ENCODE measurements at places on chromosomes 16 and 17. TPM values are rescaled to one million over a fixed set of nuclear protein-coding genes. Genes with fewer than 3 reads are reported as not detected.

Gene ALDH3A2
- 36.2 TPM for polyA plus RNA-seq

- no peak for DNase-seq
Measured at GRCh38 chr17:39823407-39824054, 40.6 kb downstream of the IKZF3 start.

GRCh38 chr17:70047619-70048419 lies 27.2 kb upstream of the KCNJ16 start:
- peak; percentile 36 for DNase-seq

Gene TRPV3
- polyA plus RNA-seq: 0.41 TPM

GRCh38 chr16:2373176-2373575 lies 32.6 kb upstream of the ABCA3 start:
- DNase-seq: no peak

- no peak for DNase-seq
Measured at GRCh38 chr17:76356803-76357456, 3.2 kb upstream of the PRPSAP1 start.

DNA sequence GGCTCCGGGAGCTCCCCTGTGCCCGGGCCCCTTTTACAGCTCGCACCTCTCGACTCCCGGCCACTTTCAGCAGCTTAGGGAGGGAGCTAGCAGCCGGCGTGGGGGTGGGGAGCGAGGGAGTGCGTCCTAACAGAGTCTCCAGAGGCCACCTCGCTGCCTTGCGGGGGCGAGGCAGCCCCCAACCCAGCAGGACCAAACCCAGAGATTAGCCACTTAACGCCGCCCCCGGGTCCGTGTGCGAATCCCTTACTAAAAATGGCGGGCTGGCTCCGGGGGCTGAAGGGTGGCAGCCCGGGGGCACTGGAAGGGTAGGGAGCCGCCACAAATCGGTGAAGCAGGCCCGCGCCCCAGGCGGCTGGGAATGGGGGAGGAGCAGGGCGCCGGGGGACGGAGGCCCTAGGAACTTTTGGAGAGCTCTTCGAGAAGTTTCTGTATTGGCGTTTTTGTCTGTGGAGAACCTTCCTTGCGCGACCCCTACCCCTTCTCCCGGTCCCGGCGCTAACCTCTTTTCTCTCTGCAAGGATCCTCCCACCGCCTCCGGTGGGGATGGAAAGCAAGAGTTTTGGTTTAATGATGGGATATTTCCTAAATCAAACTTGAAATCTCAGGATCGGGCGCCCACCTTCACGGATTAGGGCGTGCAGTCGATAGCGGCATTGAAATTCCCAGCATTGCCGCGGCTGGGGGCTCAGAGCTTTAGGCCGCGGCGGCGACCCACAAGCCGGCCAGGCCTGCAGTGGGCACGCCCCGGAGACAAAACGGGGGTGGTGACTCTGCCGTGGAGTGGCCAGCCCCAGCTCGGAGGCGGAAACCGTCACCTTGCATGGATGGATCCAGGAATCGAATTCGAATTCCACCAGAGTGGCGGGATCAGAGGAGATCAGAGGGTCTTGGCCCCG lies 793 bp upstream of the IRX3 start:
- peak; percentile 24 for DNase-seq

Measured in GM23248 (cell line).